ENCODE measurements at places on chromosomes 13 and 19. TPM values are rescaled to one million over a fixed set of nuclear protein-coding genes. Genes with fewer than 3 reads are reported as not detected.

GRCh38 chr19:2434721-2435265 is 7.4 kb upstream of the TIMM13 start:
- peaks cover 29% of the 10 kb centered on the region for H3K36me3 ChIP-seq
- H3K27ac ChIP-seq, result no peak overlapping the region
- H3K4me3 ChIP-seq, result no peak overlapping the region

GRCh38 chr19:37551129-37551993 is 43.2 kb downstream of the ZNF571 start:
- no peak overlapping the region for H3K4me3 ChIP-seq
- H3K27me3 ChIP-seq, result no peaks in the 10 kb centered on the region
- no peak overlapping the region for H3K27ac ChIP-seq
- H3K36me3 ChIP-seq, result no peaks in the 10 kb centered on the region
- DNase-seq, result no peak

- H3K27me3 ChIP-seq, result no peaks in the 10 kb centered on the region
- DNase-seq, result no peak
- no peak overlapping the region for H3K27ac ChIP-seq
- no peaks in the 10 kb centered on the region for H3K4me1 ChIP-seq
- no peaks in the 10 kb centered on the region for H3K36me3 ChIP-seq
- no peak overlapping the region for H3K4me3 ChIP-seq
Measured at GRCh38 chr19:48703316-48703715, 7.5 kb downstream of the FUT2 start.

DNA sequence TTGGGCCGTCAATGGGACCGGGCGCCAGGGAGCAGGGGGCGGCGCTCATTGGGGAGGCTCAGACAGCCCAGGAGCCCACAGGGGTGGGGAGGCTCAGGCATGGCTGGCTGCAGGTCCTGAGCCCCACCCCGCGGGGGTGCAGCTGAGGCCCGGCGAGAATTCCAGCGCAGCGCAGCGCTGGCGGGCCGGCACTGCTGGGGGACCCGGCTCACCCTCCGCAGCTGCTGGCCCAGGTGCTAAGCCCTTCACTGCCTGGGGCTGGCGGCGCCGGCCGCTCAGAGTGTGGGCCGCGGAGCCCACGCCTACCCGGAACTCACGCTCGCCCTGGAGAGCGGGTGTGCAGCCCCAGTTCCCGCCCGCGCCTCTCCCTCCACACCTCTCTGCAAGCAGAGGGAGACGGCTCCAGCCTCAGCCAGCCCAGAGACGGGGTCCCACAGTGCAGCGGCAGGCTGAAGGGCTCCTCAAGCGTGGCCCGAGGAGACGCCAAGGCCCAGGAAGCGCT is 1227.4 kb downstream of the PCDH17 start:
- no peak for DNase-seq
- H3K27ac ChIP-seq, result no peak overlapping the region
- no peaks in the 10 kb centered on the region for H3K36me3 ChIP-seq
- H3K4me3 ChIP-seq, result no peak overlapping the region

DNA sequence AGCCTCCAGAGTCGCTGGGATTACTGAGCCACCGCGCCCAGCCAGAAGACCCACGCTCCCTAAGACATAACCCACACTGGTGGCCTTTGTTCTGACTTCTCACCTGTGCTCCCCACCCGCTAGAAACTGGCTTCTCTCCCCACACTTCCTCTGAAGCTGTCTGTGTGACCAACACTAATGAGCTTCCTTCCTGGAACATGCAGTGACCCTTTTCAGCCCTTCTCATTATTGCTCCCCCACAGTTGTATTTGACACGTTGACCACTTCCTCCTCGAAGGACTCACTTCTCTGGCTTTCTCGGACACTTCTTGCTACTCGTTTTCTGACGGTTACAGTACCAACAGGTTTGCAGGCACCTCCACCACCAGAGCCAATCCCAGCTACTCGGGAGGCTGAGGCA is 10.9 kb downstream of the NCR1 start:
- H3K27me3 ChIP-seq, result peaks cover 5% of the 10 kb centered on the region
- no peaks in the 10 kb centered on the region for H3K4me1 ChIP-seq
- DNase-seq, result no peak
- no peaks in the 10 kb centered on the region for H3K36me3 ChIP-seq
- H3K4me3 ChIP-seq, result no peak overlapping the region
- H3K27ac ChIP-seq, result no peak overlapping the region

GRCh38 chr13:90654970-90655369 is 692.5 kb upstream of the MIR17HG start:
- H3K4me3 ChIP-seq, result no peak overlapping the region
- no peaks in the 10 kb centered on the region for H3K4me1 ChIP-seq
- H3K36me3 ChIP-seq, result no peaks in the 10 kb centered on the region
- no peak for DNase-seq
- H3K27ac ChIP-seq, result no peak overlapping the region

ZNF101 gene
- 4.3 TPM for total RNA-seq

NALCN gene
- total RNA-seq, result 8.3 TPM

GPR12 gene
- not detected for total RNA-seq

Measured in adrenal gland (tissue), 19 donors.